Activated CD8-positive, alpha-beta memory T cell treated with anti-CD3 and anti-CD28 coated beads for 1 hour (primary cell): ENCODE measurements at places on chromosomes 16 and 17.

DNA sequence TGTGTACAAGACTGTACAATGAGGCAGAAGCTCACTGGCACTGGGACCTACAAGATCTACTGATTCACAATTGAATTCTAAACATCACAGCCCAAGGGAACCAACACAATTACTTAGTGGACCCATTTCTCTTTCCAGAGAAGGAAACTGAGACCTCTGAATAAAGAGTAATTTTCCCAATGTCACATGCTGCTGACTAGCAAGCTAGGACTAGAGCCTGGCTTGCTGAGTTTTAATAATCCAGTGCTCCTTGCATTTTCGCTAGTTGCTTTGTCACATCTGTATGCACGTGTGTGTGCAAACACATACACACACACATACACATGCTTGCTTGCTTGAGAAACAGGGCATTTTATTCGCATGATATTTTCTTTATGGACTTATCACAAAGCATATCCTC is 3.9 kb upstream of the LPO start:
- no peak for DNase-seq

DNA sequence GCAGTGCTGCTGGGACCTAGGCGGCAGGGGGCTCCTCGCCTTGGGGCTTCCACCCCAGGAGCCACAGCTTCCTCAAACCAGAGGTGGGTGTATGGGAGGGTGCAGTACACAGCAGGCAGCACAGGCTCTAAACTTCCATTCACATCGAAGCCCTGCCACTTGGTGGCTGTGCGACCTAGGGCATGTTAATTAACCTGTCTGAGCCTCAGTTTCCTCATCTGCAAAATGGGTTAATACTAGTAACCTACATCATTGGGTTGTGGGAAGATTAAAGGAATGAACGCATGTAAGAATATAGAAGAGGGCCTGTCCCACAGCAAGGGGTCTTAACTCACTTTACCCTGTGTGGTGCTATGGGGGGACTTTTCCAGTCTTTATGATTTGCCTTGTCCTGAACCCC is 26.8 kb upstream of the LHX1 start:
- DNase-seq: no peak

DNA sequence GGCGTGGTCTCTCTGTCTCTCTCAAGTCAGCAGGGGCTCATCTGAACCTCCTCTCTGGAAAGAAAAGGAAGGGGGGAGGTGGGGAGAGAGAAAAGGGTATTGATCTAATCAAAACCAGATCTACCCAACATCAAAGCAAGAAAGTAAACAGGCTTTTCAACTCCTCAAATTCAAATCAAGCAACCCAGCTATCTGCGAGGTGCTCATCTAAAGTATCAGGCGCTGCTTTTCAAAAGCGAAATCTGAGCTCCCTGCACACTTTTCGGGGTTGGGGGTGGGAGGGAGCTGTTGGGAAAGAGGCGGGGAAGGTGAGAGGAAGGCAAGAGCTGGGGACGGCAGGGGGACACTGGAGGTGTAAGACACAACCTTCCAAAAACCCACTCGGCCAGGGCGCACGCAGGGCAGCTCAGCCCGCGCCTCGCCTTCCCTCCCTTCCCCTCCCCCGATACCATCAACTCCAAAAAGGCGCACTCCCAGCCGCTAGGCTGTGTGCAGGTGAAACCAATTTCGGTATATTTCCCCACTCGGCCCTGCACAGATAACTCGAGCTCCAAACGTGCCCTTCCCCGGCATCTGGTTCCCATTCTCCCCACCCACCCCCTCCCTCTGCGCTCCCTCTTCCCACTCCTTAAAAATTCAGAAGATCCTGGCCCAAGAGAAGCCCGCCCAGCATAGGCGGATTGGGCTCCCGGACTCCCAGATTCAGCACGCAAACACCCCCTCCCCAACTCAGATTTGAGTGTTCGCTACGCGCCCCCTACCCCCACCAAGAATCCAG is 2.6 kb downstream of the AXIN2 start:
- no peak for DNase-seq

- DNase-seq: no peak
Observed at GRCh38 chr17:45896803-45897693, 2.7 kb downstream of the MAPT start.
